Testis (tissue), 5 donors: ENCODE measurements at places on chromosomes 12 and 14. TPM values are rescaled to one million over a fixed set of nuclear protein-coding genes. Genes with fewer than 3 reads are reported as not detected.

GRCh38 chr12:123027726-123028445 lies 47.4 kb downstream of the ARL6IP4 start:
- DNase-seq, result no peak

TSHR gene
- total RNA-seq, result 0.87 TPM

HPD gene
- 10.6 TPM for total RNA-seq

DNA sequence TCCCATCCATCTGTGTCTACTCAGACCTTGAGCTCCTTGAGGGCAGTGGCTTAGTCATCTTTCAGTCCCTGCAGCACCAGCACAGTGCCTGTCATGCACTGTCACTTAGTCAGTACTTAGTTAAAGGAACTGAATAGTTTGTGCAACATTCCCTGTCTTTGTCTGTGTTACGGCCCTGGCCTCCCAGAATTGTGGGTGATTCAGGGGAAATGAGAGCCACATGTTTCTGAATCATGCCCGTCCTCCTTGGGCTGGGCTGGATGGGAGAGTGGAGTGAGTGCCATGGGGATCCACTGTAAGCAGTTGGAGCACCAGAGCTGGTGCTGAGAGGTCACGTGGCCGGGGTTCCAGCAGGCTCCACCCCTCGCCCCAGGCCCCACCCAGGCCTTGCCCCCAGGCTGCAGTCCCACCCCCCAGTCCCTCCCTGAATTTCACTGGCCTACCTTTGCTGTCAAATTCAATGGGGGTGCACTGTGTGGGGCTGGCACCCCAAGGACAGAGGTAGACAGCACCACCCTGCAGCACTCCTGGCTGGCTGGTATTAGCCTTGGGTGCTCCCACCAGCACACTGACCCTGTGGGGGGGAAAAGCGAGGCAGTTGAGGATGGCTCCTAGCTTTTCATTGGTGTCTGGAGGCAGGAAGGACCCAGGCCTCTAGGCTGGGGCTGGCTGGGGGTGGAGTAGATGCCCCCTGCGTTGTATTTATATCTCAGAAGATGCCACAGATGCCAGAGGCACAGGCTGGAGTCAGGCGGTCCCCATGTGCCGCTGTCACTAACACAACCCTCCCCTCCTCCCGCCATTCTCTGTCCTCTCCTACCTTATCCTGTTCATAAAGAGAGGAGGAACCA lies 7.5 kb downstream of the ITGA5 start:
- DNase-seq, result no peak

KRT6C gene
- total RNA-seq, result 0.16 TPM

GRCh38 chr12:5262885-5263284 lies 169.0 kb upstream of the NTF3 start:
- DNase-seq, result no peak

KLRD1 gene
- 0.87 TPM for total RNA-seq
